ENCODE measurements at places on chromosomes 3 and 15.
A peak's percentile ranks its signal among the peaks of the same experiment; 100 is the strongest.

- no peak for DNase-seq
These were observed 36.7 kb downstream of the MAP2K5 start for GRCh38 chr15:67579164-67579563.

- DNase-seq: no peak
These were observed 46.0 kb downstream of the RBM15B start for GRCh38 chr3:51436998-51437639.

DNA sequence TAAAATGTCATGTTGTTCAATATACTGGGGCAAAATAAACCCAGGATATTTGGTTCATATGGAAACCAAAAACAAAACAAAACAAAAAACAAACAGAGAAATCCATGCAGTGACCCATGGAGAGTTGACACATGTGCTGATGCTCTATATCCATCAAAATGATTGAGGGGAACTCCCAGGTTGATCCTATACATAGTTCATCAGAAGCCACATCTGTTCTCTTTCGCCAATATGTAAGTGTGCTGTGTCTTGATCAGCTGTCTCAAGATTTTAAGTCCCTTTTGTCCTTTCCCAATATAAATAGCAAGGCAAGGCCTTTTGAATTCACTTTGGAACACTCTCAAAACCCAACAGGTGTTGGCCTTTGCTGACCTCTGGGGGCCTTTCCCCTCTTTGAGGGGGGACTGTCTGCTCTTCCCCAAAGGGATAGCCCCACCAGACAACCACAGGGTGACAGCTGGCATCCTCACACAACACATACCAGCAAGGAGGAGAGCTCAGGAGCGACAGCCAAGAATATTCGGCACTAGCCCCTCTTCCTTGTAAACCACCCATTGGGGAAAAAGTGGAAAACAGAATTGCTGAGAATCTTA lies 209.4 kb upstream of the CD96 start:
- DNase-seq: no peak

DNA sequence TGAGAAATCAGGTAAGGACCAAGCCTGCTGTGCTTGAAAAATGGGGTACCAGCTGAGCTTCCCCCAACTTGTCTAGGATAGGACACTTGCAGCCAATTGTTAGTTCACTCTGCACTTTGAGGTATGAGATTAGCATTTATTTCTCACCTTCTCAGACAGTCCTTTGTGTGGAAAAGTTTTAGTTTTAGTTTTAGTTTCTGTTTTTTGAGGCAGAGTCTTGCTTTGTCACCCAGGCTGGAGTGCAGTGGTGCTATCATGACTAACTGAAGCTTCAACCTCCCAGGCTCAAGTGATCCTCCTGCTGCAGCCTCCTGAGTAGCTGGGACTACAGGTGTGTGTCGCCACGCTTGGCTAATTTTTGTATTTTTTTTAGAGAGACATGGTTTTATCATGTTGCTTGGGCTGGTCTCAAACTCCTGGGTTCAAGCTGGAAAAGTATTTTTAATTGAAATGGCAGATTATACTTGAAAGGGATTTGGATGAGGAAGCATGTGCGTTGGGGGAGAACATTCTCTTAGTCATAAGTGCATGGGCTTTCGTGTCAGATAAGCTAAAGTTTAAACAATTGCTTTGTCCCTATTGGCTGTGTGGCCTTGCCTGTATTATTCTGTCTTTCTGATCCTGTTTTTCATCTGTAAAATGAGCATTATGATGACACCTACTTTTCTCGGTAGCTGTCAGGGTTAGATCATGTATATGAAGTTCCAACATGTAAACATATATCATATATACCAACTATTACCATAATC lies 25.2 kb upstream of the CCK start:
- no peak for DNase-seq

DNA sequence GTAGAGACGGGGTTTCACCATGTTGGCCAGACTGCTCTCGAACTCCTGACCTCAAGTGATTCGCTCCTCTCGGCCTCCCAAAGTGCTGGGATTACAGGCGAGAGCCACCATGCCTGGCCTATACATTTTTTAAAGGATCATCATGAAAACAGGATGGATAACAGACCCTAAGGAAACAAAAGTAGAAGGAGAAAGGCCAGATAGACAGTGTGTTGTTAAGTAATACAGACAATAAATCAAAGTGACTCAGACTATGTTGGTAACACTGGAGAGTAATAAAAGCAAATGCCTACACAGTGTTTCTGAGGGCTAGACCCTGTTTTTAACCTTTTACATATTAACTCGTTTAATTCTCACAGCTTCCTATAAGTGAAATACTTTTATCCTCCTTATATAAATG lies 133.8 kb upstream of the MCTP2 start:
- no peak for DNase-seq

GRCh38 chr15:64681424-64682024 lies 93.9 kb downstream of the RBPMS2 start:
- DNase-seq: peak; percentile 75

- DNase-seq: no peak
These were observed 1.4 kb upstream of the NECTIN3 start for GRCh38 chr3:111069974-111070771.

Data from 8988T (cell line).